ENCODE measurements at places on chromosomes 7 and 10.
A peak's percentile ranks its signal among the peaks of the same experiment; 100 is the strongest.

DNA sequence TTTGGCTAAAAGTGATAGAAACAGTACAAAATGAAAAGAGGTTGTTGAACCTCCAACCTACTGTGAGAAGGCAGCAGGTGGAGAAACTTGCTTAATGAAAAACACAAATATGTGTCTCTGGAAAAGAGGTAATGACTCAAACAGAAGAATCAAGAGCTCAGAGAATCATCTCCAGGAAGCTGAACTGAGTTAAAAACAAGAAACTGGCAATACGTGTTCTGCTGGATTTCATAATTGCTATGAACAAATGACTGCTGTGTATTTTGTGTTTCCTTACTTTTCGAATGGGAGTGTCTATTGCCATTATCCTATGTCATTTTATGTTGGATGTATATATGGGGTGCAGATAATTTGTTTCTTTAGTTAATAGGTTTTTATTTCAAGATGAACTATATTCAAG lies 401.1 kb downstream of the DGKB start:
- no peak for ATAC-seq

DNA sequence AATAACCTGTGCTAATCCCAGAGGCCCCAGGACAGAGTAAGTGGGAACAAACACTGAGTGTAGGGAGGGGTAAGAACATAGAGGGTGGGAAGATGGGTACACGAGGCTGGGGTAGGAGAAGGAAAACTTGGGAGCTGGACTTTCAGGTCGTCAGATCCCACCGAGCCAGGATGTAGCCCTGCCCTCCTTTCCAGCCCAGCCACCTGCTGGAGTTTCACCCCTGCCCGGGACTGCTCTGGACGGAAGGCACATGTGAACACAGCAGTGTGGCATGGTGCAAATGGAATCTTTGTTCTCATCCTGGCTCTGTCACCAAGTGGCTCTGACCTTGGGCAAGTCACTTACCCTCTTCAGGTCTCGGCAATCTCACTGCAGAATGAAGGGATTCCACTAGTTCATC lies 52.8 kb downstream of the PODXL start:
- no peak for ATAC-seq

DNA sequence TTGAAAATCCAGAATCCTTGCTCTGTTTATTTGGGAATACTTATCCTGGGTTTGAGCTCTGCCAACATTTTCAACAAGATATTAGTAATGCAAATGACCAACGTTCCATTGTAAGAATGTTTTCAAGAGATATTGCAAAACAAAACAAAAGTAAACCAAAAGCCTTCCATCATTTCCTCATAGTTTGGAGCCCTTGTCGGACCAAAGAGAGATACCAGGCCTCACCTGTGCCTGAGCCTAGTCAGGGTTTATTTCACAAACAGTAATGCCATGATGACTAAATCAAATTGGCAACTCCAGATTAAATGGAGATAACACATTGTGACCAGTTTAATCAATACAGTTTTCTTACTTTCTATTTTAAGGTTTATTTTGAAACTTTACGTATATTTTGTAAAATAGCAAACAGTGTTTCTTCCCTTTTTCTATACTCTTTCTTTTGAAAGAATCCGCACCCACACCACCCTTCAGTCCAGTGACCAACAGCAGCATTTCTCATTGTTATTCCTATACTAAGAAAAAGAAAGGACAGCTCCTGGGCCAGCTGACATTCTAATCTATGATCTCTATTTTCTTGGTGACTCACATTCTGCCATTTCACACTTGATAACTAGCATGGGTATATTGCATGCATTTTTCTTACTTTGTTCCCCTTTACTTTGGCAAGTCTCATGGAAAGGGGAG lies 168.5 kb upstream of the MEOX2 start:
- ATAC-seq: no peak

- peak; percentile 14 for ATAC-seq
Observed at GRCh38 chr10:69345402-69345801, 67.1 kb downstream of the HK1 start.

DNA sequence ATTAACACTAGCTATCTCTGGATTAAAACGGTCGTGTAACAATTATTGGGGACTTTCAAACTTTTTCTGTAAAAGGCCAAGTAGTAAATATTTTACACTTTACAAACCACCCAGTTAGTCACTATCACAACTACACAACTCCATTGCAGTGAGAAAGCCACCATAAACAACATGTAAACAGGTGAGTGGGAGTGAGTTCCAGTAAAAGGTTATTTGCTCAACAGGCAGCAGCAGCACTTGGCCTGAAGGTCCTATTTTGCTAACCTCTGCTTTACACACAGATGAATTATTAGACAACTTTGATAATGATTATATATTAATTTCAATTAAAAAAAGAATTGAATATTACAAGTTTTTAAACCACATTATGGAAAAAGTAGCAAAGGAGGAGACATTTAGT lies 15.8 kb upstream of the AGMO start:
- ATAC-seq: no peak

GRCh38 chr10:125149036-125149679 lies 11.2 kb downstream of the CTBP2 start:
- no peak for ATAC-seq

GRCh38 chr10:99431190-99431760 lies 851 bp upstream of the GOT1 start:
- ATAC-seq: no peak

- ATAC-seq: no peak
Observed at GRCh38 chr10:69407621-69408301, 9.0 kb downstream of the TACR2 start.

- ATAC-seq: no peak
Observed at GRCh38 chr7:1087952-1088920, at the start of gene GPER1. Gene GPER1, plus strand, starts transcription at chr7:1088113. Its CDS starts 3,616 bp downstream, at chr7:1091729.
